ENCODE measurements at places on chromosomes 3 and 15. TPM values are rescaled to one million over a fixed set of nuclear protein-coding genes. Genes with fewer than 3 reads are reported as not detected.

Gene CYP11A1
- total RNA-seq, result not detected

Gene HTD2
- total RNA-seq, result 7.6 TPM

Gene TLR9
- not detected for total RNA-seq

Gene GOLGA8N
- total RNA-seq, result 1.6 TPM

Gene SKOR1
- total RNA-seq, result under 0.01 TPM

Gene PLCH1
- 0.26 TPM for total RNA-seq

Gene SLC28A1
- total RNA-seq, result not detected

Gene CHRNA7
- under 0.01 TPM for total RNA-seq

Gene TERB2
- not detected for total RNA-seq

Gene CRYGS
- 0.79 TPM for total RNA-seq

Gene CFAP100
- not detected for total RNA-seq

Gene RBMS3
- 5.9 TPM for total RNA-seq

Gene PRR20G
- total RNA-seq, result not detected

Gene GCSAM
- 0.26 TPM for total RNA-seq

Gene STRIT1
- not detected for total RNA-seq

Gene TM4SF4
- total RNA-seq, result not detected
